ENCODE measurements at places on chromosomes 4 and X. TPM values are rescaled to one million over a fixed set of nuclear protein-coding genes. Genes with fewer than 3 reads are reported as not detected.

Gene TET2
- total RNA-seq: 2.4 TPM

Gene TIMP1
- 266 TPM for total RNA-seq

Gene CHIC1
- 4.5 TPM for total RNA-seq

Gene TCEAL7
- not detected for total RNA-seq

Gene DCAF12L1
- total RNA-seq: not detected

Gene SRPK3
- 0.13 TPM for total RNA-seq

Gene OTUD6A
- total RNA-seq: not detected

Gene PAGE1
- 0.29 TPM for total RNA-seq

Gene CDX4
- total RNA-seq: not detected

Gene DYNLT3
- total RNA-seq: 16.2 TPM

Gene TEX13B
- not detected for total RNA-seq

Data from A549 treated with Hydrocortisone at 1 μM for 4 hours (cell line).